Left ventricle myocardium superior (tissue), 1 donor: ENCODE measurements at places on chromosomes 11 and 22.

GRCh38 chr11:56637500-56637899, 4.7 kb downstream of the OR5AP2 start:
- no peak for DNase-seq

DNA sequence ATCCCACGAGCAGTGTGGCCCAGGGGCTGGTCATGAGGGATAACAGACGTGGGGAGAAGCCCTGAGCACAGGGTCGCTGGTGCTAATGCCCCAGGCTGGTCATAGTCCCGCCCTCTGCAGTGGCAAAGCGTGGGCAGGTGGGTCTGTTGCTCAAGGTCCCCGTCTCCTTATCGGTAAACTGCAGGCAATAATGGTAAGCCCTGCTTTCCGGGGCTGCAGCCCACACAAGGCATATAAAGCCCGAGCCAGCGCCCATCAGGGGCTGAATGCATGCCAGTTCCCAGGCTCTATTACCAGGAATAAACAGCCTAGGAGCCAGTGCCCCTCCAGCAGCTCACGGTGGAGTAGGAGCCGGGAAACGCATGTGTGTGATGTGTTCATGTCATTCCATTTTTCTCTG, 261.0 kb downstream of the BRD1 start:
- DNase-seq = peak; percentile 14

DNA sequence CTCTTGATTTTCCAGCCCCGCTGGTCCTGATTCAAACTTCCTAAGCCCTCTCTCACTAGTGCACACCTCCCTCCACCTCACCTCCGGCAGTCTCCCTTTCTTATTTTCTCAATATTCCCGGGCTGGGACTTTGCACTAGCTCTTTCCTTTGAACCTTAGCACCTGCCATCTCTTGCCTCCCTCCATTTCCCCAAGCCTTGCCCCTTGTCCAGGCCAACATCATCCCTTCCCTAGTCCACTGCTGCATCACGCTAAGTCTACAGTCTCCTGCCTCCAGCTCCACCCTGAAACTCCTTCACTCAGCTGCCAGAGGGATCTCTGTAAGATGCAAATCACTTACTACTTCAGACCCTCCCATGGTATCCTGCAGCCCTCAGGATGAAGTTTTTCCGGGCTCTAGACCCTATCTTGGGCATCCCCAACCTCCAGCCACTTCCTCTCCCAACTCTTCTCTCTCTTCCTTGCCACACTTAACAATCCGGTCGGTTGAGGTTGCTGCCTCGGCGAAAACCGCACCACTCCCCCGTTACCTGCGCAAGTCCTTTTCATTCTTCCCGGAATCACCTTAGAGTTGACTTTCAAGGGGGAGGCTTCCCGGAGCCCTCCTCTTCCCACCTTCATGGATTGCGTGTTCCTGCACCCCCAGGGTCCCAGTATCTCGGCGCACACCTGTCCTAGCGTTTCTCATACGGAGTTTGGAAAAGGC, 42.7 kb downstream of the NECTIN1 start:
- no peak for DNase-seq

DNA sequence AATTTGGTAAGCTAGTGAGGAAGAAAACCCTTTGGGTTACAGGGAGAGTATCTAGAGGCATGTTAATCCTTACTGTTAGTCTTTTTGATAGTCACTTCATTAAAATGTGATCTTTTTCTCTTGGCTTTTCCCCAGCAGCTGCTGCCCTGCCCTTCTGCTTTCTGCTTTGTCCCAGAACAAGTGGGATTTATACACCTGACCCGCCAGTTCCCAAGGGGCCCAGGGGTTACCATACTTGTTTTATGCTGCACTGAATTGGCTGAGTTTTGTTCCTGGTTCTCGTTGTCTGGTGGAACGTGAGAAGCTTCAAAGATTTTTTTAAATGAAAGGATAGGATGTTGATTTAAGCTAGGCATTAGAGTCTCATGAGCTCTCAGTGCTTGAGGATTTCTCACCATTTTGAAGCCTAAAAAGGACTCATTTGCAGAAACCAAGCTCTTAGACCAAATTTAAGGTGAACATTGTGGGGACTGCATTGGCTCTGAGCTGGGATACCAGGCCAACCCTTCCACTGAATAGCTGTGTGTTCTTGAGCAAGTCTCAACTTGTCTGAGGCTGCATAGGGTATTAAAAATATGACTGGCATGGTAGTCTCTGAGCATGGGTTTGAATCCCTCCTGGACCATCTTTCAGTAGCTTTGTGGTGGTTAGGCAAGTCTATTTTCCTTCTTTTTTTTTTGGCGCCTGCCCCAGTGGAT, 6.6 kb downstream of the LIMK2 start:
- no peak for DNase-seq

DNA sequence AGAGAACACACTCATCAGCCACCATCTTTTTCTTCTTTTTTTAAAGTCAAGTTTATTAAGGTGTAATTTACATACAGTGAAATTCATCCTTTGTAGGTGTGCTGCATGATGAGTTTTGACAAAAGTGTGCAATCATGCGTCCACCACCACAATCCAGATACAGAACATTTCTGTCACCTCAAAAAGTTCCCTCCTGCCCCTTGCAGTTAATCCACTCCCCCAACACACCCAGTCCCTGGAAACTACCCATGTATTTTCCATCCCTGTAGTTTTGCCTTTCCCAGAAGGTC, 126.7 kb downstream of the HIPK3 start:
- no peak for DNase-seq

- DNase-seq = no peak
Observed at GRCh38 chr11:59262177-59262818, 49.6 kb upstream of the MPEG1 start.

GRCh38 chr22:35230417-35230816, 26.9 kb upstream of the HMGXB4 start:
- DNase-seq = no peak

DNA sequence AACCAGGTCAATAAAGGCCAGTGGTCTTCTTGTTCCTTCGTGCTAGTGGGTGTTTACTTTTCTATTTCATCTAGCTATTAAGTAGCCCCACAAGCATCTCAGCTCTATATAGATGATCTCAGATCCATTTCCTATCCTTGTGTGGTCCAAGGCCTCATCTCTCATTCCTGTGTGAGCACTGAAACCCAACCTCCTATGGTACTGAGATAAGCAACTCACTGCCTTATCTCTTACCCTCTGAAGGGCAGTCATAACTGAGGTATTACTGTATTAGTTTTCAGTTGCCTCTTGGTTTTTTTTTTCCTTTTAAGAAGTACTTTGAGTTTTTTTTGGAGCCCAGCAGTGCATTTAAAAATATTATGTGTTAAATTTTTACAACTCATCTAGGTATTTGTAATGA, 28.3 kb downstream of the ACER3 start:
- no peak for DNase-seq

- peak; percentile 70 for DNase-seq
Observed at GRCh38 chr11:19311308-19312030, 70.7 kb upstream of the E2F8 start.

DNA sequence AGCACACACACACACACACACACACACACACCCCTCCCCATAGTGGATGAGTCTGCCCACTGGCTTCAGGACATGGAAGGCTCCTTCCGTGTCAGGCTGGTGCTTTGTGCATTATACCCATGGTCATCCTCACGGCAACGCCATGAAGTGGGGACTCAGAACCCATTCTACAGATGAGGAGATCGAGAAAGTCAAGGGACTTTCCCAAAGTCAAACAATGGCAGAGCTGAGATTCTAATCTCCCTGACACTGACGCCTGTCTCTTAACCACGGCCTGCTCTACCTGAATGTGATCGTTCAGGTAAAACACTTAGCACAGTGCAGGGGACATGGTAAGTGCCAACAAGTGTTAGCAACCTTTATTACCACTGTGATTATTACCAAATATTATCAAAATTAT, 4.3 kb upstream of the MN1 start:
- no peak for DNase-seq

GRCh38 chr11:124863137-124863825, 2.0 kb upstream of the ROBO3 start:
- peak; percentile 54 for DNase-seq

GRCh38 chr11:61892085-61892370, 683 bp upstream of the FADS3 start:
- no peak for DNase-seq

DNA sequence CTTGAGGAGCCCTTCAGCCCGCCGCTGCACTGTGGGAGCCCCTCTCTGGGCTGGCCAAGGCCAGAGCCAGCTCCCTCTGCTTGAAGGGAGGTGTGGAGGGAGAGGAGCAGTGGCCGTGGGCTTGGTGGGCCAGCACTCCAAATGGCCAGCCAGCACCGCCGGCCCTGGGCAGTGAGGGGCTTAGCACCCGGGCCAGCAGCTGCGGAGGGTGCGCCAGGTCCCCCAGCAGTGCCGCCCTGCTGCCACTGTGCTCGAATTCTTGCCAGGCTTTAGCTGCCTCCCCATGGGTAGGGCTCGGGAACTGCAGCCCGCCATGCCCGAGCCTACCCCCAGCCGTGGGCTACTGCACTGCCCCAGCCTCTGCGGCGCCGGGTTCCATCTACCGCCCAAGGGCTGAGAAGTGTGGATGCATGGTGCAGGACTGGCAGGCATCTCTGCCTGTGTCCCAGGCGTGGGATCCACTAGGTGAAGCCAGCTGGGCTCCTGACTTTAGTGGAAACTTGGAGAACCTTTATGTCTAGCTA, 82.7 kb downstream of the KCNA4 start:
- no peak for DNase-seq

DNA sequence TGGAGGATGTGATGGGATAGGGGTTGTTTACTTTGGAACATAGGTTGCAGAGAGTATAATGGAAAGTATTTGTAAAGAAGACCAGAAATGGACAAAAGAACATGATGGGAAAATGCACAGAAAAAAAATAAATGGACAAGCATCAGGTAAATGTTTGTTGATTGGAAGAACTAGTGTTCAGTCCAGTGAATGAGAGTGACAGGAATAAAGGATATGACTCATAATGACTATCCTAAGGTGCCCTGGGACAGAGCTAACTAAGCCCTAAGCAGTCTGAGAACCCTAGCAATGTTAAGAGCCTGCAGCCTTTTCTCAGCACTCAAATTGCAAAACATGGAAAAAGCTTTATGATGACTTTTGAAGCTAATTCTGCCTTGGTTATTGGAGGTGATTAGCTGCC, 732.8 kb upstream of the ANO5 start:
- no peak for DNase-seq

GRCh38 chr22:27086080-27087044, 429.0 kb downstream of the MIAT start:
- no peak for DNase-seq

GRCh38 chr11:67022961-67023956, at the start of gene SYT12:
Gene SYT12, plus strand, starts transcription at chr11:67023134. Its CDS starts 7,011 bp downstream, at chr11:67030145.
- DNase-seq = peak; percentile 37

DNA sequence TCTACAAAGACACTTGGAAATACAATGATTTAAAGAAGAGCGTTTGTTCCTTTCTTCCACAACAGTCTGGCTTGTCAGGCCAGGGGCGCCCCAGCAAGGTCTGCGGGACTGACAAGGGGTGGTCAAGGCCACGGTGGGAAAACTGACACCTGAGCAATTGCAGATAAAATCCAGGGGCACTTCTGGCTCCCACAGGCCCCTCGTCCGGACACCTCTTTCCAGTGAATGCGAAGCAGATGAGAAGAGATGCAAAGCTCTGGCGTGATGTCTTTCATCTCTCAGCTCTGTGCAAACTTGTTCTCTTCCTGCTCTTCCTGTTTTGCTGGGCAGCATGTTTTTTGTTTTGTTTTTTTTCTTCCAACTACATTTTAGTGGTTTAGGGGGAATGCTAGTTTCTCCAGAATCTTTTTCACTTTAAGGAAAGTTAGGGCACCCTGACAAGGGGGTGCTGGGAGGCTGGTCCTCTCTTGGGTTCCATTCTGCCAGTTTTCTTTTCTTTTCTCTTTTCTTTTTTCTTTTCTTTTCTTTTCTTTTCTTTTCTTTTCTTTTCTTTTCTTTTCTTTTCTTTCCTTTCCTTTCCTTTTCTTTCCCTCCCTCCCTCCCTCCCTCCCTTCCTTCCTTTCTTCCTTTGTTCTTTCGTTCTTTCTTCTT, 11.1 kb upstream of the CBX6 start:
- no peak for DNase-seq

DNA sequence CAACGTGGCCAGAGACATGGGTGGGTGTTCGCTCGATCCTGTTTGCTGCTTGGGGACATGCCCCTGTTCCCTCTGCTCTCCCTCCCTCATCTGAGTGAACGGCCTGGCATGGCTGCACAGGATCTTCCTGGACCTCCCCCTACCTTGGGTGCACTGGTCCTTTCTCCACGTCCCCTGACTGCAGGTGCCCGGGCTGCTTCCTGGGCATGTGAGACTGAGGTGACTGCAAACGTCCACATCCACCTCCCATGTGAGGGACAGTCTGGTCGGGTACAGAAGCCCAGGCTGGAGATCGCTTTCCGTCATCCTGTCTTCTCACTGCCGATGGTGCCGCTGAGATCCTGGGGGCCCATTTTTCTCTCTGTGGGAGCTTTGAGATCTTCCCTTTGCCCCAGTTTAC, 11.8 kb downstream of the SULT4A1 start:
- no peak for DNase-seq

- DNase-seq = no peak
Observed at GRCh38 chr22:38027487-38027886, 29.7 kb upstream of the PICK1 start.

- no peak for DNase-seq
Observed at GRCh38 chr11:31714840-31715239, 96.3 kb downstream of the PAX6 start.

GRCh38 chr22:32531931-32532819, 57.6 kb downstream of the FBXO7 start:
- DNase-seq = peak; percentile 93

- DNase-seq = no peak
Observed at GRCh38 chr11:12885717-12886239, 123.3 kb upstream of the RASSF10 start.

GRCh38 chr11:23973244-23973643, 523.6 kb upstream of the LUZP2 start:
- no peak for DNase-seq

- DNase-seq = no peak
Observed at GRCh38 chr11:9030601-9031000, 26.8 kb upstream of the NRIP3 start.

DNA sequence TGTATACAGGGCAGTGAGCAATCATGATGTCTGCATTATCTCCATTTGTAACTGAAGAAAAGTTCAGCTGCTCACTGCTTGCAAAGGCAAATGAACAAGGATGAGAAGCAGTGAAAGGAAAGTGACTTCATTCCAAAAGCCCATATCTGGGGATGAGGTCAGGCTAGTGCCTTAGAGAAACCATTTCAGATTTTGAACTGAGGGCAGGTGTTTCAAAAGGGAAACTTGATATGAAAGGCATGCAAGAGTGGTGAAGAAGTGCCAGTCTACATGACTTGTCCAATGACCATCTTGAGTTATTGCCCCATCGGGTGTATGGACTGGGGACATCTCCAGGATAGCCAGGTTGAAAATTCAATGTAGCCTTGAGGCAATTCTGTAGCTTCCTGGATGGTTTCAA, 7.3 kb upstream of the APOL4 start:
- DNase-seq = no peak
